ENCODE measurements at places on chromosomes 6 and 20.

- no peak overlapping the region for H3K4me3 ChIP-seq
- H3K27ac ChIP-seq = no peak overlapping the region
- H3K4me1 ChIP-seq = no peaks in the 10 kb centered on the region
- H3K27me3 ChIP-seq = no peaks in the 10 kb centered on the region
Measured at GRCh38 chr6:138897031-138897430, 91.0 kb downstream of the REPS1 start.

DNA sequence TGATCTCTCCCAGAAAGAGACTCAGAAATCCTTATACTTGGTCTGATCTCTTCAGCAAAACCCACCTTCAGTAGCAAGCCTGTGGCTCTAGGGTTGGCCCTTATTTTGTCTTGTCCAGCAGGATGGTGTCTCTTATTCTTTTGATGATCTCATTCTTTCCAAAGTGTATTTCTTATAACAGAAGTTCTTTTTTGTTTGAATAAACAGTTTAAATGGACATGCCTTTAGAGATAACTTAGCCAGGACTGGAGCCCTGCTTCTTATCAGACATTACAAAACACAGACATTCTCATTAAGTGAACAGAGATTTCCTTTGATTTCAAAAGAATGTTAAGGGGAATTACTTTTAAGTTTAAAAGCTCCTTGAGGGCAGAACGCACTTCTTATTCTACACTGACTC is 31.7 kb downstream of the KCNS1 start:
- DNase-seq = no peak
- peaks cover 3% of the 10 kb centered on the region for H3K36me3 ChIP-seq
- H3K27ac ChIP-seq = no peak overlapping the region
- no peaks in the 10 kb centered on the region for H3K27me3 ChIP-seq

DNA sequence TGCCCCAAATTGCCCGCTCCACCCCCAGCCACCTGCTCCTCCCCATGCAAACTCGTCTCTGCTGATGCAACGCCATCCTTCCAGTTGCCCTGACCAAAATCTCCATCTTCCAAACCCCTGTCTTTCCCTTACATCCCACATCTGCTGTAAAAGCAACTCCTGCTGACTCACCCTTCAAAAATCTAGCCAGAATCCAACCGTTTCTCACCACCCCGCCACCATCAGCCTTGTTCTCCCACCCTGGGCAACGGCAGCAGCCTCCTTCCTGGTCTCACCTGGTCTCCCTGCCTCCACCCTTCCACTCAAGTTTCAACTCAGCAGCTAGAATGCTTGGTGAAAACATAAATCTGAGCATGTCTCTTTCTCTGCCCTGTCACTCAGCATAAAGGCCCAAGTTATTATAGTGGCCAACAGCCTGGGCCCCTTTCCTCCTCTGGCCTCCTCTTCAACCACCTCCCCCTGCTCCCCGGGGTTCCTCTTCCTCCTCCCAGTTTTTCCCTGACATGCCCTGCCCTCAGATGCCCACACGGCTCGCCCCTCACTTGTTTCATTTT is 7.2 kb upstream of the SYNJ2 start:
- DNase-seq = no peak
- no peaks in the 10 kb centered on the region for H3K27me3 ChIP-seq
- H3K27ac ChIP-seq = no peak overlapping the region
- H3K36me3 ChIP-seq = no peaks in the 10 kb centered on the region

GRCh38 chr6:159642481-159642880 is 50.6 kb downstream of the SOD2 start:
- H3K27me3 ChIP-seq = no peaks in the 10 kb centered on the region
- H3K4me1 ChIP-seq = peaks cover 9% of the 10 kb centered on the region
- H3K27ac ChIP-seq = no peak overlapping the region
- DNase-seq = no peak
- H3K4me3 ChIP-seq = no peak overlapping the region

- H3K36me3 ChIP-seq = peaks cover 35% of the 10 kb centered on the region
- no peak overlapping the region for H3K27ac ChIP-seq
- no peak overlapping the region for H3K4me3 ChIP-seq
- no peaks in the 10 kb centered on the region for H3K4me1 ChIP-seq
Measured at GRCh38 chr6:53496797-53497375, 48.0 kb downstream of the GCLC start.

DNA sequence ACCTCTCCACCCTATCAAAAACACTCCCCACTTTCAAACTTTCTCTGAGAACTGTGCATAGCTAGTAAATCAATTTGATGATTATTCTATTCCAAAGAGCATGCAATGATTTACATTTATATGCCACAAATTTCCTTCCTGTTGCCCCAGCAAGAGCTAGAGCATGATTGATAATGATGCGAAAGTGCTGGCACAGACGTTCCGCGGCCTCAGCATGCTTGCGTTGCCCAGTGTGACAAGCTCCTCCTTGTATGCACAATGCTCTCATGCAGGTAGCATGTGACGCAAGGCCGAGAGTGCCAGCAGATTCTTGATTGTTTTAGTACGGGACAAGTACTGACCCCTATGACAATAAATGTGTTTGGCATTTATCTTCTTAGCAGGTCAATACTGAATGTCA is 696.3 kb upstream of the SLC35B3 start:
- no peaks in the 10 kb centered on the region for H3K27me3 ChIP-seq
- no peak overlapping the region for H3K4me3 ChIP-seq
- no peaks in the 10 kb centered on the region for H3K36me3 ChIP-seq
- no peaks in the 10 kb centered on the region for H3K4me1 ChIP-seq

DNA sequence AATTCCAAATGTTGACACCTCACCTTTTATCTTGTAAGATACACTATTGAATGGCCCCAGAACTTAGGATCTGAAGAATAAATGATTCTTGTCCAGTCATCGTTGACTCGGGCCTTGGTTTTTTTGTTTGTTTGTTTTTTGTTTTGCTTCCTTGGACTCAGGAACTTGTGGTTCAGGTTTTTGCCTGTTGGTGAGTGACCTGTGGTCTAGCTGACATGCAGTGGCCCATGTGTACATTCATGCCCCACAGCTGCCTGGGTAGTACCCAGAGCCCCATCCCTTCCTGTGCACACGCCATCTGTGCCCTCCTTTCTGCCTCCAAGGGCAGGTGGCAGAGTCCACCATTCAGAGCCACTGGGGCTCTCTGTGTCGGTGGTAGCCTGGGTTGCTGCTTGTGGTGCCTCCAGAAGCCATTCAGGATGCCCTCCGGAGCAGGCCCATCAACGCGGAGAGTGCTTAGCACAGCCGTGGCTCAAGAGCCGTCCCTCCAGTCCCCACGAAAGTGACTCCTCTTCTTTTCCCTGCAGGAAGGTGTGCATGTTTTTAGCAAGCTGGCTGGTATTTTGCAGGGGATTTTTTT is 85.9 kb downstream of the SYNJ2 start:
- H3K4me3 ChIP-seq = no peak overlapping the region
- H3K4me1 ChIP-seq = no peaks in the 10 kb centered on the region
- no peak overlapping the region for H3K27ac ChIP-seq
